Fibroblast of skin of scalp (primary cell): ENCODE measurements at places on chromosomes 2 and 18.

GRCh38 chr2:48045613-48046012 is 139.3 kb upstream of the FBXO11 start:
- DNase-seq, result no peak

- no peak for DNase-seq
Measured at GRCh38 chr2:14480906-14481305, 151.6 kb upstream of the LRATD1 start.

DNA sequence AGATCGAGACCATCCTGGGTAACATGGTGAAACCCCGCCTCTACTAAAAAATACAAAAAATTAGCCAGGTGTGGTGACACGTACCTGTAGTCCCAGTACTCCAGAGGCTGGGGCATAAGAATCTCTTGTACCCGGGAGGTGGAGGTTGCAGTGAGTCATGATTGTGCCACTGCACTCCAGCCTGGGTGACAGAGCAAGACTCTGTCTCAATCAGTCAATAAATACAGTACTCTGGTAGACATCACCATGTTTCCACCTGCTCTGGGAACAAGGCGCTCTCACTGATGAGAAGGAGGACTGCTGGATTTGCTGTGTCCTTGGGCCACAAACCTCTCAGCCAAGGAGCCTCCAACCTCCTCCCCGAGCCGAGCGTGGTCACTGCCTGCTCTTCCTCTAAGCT is 154.2 kb upstream of the ZNF236 start:
- DNase-seq, result no peak

GRCh38 chr2:30503695-30504052 is 56.6 kb downstream of the LCLAT1 start:
- DNase-seq, result no peak

- DNase-seq, result no peak
Measured at GRCh38 chr2:197158591-197159550, 151.7 kb downstream of the ANKRD44 start.

GRCh38 chr18:36638224-36638623 is 190.6 kb downstream of the TPGS2 start:
- no peak for DNase-seq

- peak; percentile 19 for DNase-seq
Measured at GRCh38 chr18:73520229-73520628, 627.4 kb downstream of the FBXO15 start.

DNA sequence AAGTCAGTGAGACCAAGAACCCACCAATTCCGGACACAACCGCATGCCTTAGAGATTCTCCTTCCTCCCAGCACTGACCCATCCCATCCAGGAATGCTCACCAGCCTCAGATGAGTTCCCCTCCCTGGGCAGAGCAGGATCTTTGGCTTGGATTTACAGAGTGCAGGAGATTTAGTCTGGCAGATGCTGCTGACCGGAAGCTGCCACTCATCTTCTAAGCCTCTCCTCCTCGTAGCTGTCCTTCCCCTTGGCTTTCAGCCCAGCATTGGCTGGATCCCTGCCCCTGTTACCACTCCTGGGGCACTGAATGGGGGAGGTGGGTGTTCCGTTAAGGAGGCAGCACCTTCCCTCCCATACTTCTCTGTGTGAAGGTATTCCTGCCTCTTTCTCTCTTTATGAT is 53.2 kb downstream of the VWA3B start:
- DNase-seq, result no peak

DNA sequence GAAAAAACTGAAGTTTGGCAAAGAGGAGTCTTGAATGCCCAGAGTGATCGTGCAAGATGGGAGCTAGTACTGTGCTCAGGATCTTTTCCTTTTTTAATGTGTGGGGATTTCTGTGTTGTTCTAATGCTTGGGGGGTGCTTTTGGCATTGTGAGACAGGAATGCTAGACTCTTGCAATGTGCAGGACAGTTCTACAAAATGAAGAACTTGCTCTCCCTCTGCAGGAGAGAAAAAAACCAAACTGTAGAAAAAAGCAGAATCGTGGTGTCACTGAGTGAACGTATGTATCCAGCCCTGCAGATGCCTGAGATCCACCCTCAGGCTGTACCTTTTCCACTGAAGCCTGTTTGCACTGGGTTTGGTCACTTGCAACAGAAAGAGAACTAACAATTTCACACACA is 12.1 kb upstream of the TTC39C start:
- DNase-seq, result no peak

DNA sequence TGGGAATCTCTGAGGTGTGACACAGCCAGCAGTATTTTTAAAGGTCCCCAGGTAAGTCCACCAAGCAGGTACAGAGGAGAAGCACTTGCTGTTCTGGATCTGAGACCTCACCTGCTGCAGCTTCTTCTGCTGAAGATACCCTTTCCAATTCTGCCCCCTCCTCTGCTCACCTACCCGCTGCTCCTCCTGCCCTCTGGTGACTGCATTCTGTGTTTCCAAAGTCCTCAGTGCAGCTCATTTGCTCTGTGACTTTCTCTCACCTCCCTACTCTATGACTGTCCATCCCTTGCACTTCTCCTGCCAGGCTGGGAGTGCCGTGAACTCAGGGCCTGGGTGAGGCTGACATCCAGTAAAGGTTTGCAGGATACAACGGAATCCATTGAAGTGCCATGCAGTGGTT is 205.2 kb upstream of the LYPD1 start:
- no peak for DNase-seq
